Activated CD8-positive, alpha-beta T cell treated with anti-CD3 and anti-CD28 coated beads, Interleukin-2, amount 10 ng/mL, durations not matched to agents 7 days and 5 days (primary cell): ENCODE measurements at places on chromosomes 11 and 22. TPM values are rescaled to one million over a fixed set of nuclear protein-coding genes. Genes with fewer than 3 reads are reported as not detected.

DNA sequence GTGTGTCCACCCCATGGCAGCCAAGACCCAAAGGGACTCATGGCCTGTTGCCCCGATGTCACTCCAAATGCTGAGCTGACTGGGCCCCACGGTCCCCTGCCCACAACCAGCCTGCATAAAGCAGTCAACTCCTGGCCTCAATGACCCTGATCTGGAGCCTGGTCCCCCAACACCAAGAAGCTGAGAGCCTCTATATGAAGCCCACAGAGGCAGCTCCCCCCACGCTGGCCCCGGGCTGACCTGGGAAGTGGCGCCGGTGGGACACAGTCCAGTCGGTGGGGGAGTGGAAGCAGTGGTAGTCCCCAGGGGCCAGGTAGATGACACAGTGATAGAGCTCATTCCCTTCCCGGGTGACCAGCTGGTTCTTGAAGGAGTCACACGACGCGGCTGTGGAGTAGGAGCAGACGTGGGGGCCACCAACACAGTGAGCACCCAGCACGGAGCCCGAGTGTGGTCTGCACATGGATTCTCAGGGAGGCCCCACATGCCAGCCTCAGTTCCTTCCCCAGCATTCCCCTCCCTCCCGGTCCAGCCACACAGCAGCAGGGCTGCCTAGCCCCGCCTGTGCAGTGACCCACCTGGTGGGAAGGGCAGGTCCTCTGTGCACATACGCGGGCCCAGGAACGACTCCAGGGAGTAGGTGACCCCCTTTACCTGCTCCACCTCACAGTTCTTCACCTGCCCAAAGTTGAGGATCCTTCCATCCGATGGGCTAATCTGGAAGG is 41.1 kb downstream of the PISD start:
- H3K4me1 ChIP-seq: peaks cover 14% of the 10 kb centered on the region
- H3K36me3 ChIP-seq: peaks cover 20% of the 10 kb centered on the region
- peak overlapping the region; percentile 49 for H3K27ac ChIP-seq
- DNase-seq: no peak
- no peak overlapping the region for H3K4me3 ChIP-seq
- no peaks in the 10 kb centered on the region for H3K27me3 ChIP-seq

- H3K27me3 ChIP-seq: peaks cover 9% of the 10 kb centered on the region
- no peaks in the 10 kb centered on the region for H3K36me3 ChIP-seq
- no peak for DNase-seq
- no peak overlapping the region for H3K4me3 ChIP-seq
- H3K27ac ChIP-seq: no peak overlapping the region
These were observed 76.2 kb downstream of the SNX19 start for GRCh38 chr11:130839981-130840666.

TECTA gene
- 0.13 TPM for total RNA-seq

OR1S1 gene
- not detected for total RNA-seq

DNA sequence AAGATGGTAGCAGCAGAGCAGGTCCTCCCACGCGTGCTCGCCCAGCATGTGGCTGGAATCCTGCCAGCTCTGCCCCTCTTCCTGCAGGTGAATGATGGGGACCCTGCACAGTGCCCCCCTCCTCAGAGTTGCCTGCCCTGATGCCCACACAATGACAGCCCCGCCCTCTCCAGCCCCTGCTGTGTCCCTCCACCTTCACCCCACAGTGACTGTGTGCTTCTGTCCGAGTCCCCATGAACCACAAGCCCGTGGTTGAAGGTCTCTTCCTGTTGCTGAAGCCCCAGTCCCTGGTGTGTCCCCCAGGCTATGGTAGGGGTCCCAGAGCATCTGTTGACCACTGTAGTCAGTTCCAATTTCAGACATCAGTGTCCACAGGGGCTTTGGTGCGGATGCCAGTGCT is 71.0 kb downstream of the BRD1 start:
- no peaks in the 10 kb centered on the region for H3K36me3 ChIP-seq
- DNase-seq: no peak
- H3K4me3 ChIP-seq: no peak overlapping the region
- H3K27me3 ChIP-seq: peaks cover 5% of the 10 kb centered on the region
- H3K4me1 ChIP-seq: peaks cover 23% of the 10 kb centered on the region

DNA sequence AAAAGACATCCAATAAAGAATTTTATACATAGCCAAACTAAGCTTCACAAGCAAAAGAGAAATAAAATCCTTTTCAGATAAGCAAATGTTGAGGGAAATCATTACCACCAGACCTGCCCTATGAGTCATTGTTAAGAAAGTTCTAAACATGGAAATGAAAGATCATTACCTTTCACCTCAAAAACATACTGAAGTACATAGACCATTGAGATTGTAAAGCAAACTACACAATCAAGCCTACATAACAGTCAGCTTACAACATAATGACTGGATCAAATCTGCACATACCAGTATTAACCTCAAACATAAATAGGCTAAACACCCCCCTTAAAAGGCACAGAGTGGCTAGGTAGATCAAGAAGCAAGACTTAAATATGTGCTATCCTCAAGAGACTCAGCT is 501.0 kb upstream of the LUZP2 start:
- H3K36me3 ChIP-seq: no peaks in the 10 kb centered on the region
- no peaks in the 10 kb centered on the region for H3K4me1 ChIP-seq
- no peak overlapping the region for H3K27ac ChIP-seq
- H3K27me3 ChIP-seq: no peaks in the 10 kb centered on the region

- no peak overlapping the region for H3K4me3 ChIP-seq
- H3K4me1 ChIP-seq: peaks cover 10% of the 10 kb centered on the region
- H3K27me3 ChIP-seq: no peaks in the 10 kb centered on the region
- peak; percentile 51 for DNase-seq
These were observed 86.3 kb downstream of the CCDC83 start for GRCh38 chr11:85941380-85941973.

- no peak for DNase-seq
- H3K27me3 ChIP-seq: no peaks in the 10 kb centered on the region
- H3K36me3 ChIP-seq: peaks cover 19% of the 10 kb centered on the region
- no peak overlapping the region for H3K4me3 ChIP-seq
These were observed 3.1 kb downstream of the HMBS start for GRCh38 chr11:119087747-119088241.

- no peak overlapping the region for H3K27ac ChIP-seq
- no peak overlapping the region for H3K4me3 ChIP-seq
- no peaks in the 10 kb centered on the region for H3K36me3 ChIP-seq
- peaks cover 12% of the 10 kb centered on the region for H3K27me3 ChIP-seq
- H3K4me1 ChIP-seq: no peaks in the 10 kb centered on the region
These were observed 11.2 kb upstream of the NCAM1 start for GRCh38 chr11:112949781-112950575.

- no peaks in the 10 kb centered on the region for H3K4me1 ChIP-seq
- no peak for DNase-seq
- no peaks in the 10 kb centered on the region for H3K36me3 ChIP-seq
These were observed 230.2 kb upstream of the B3GAT1 start for GRCh38 chr11:134642206-134642605.
